NCI-H774 (cell line): ENCODE measurements at places on chromosomes 11 and 22.
A peak's percentile ranks its signal among the peaks of the same experiment; 100 is the strongest.

GRCh38 chr11:65934014-65934413, 11.3 kb upstream of the TSGA10IP start:
- DNase-seq: no peak

DNA sequence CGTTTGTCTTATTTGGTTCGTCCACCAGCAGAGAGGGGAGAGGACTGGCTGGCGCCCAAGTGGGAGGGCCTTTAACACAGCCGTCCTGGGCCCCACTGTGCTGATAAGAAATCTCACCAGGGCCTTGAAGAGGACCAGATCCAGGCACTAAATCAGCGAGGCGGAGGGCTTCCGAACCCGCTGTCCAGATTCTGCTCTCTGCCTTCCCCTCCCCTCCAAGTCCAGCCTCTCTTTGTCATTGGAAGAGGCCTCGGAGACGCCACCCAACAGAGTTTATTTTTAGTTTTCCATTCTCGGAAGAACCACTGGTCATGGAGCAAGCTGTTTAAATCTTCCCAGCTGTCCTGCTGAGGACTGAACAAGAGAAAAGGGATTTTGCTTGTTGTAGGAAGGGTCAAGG, 9.3 kb upstream of the FXYD6 start:
- DNase-seq: no peak

GRCh38 chr22:44701187-44701790, 715 bp upstream of the PRR5 start:
- DNase-seq: no peak

GRCh38 chr11:91396236-91397133, 828.1 kb upstream of the FAT3 start:
- peak; percentile 65 for DNase-seq

DNA sequence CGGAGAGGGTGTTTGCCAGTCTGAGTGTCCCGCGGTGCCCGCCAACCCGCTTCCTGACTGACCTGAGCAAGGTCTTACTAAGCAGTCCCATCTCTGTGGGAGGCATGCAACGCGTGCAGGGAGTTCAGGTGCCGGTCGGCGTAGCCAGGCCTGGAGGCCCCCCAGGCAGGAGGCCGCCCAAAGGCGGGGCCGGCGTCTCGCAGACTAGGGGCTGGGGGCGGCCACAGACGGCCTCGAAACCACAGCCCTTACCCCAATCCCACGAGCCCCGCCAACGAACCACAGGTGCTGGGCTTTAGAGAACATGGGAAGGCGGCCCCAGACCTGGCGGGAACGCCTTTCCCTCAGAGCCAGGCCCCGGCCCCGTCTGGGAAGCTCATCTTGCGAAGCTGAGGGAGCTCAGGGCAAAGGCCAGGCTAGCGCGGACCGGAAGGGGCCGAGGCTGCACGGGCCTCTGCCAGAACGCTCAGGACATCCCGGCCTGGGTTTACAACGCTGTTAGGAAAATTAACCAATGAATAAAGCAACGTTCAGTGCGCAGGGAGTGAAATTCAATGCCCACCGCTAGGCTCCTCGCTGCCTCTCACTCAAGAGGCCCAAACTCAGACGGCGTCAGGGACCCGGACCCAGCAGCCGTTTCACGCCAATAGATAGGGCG, 2.1 kb upstream of the MTFP1 start:
- no peak for DNase-seq

DNA sequence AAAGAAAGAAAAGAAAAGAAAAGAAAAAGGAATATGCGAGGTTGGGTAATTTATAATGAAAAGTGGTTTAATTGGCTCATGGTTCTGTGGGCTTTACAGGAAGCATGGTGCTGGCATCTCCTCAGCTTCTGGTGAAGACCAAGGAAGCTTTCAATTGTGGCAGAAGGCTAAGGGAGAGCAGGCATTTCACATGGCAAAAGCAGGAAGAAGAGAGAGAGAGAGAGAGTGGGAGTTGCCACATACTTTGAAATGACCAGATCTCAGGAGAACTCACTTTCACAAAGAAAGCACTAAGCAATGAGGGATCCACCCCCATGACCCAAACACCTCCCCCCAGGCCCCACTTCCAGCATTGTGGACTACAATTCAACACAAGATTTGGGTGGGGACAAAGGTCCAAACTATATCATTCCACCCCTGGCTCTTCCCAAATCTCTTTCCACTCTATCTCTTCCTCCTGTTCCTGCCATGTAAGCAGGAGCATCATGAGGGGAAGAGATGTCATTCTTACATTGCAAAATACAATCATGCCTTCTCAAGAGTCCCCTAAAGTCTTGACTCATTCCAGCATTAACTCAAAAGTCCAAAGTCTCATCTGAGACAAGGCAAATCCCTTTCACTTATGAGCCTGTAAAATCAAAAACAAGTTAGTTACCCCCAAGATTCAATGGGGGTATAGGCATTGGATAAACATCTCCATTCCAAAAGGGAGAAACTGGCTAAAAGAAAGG, 38.9 kb downstream of the LINC01488 start:
- no peak for DNase-seq

- no peak for DNase-seq
These were observed 69.8 kb upstream of the TNRC6B start for GRCh38 chr22:40107851-40108378.

DNA sequence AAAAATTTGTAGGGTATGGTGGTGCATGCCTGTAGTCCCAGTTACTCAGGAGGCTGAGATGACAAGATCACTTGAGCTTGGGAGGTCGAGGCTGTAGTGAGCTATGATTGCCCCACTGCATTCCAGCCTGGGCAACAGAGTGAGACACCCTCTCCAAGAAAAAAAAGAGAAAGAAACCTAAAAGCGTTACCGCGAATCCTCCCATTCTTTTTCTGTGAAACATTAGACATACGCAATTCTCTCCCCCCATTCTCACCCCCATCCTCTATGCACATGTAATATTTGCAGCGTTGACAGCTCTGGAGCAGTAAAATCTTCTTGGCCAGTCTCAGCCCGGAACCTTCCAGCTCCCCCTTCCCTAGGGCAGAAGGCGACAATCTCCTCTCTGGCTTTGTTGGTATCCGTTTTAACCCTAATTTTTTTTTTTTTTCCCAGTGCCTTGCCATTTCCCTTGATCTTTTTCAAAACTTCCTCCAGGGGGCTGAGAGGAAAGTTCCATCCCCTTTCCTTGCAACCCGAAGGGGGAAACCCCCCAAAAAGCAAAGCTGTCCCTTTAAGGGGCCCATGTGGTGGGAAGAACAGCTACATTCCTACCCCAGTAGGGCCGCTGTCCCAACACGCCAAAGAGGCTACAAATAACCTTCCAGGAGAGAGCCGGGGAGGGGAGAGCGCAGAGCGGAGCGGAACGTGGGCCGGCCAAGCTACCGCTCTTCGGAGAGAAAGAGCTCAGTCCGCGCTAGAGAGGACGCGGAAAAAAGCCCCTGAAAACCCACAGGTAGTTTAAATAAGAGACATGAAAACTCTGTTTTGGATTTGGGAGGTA, 1.9 kb downstream of the LRP4 start:
- DNase-seq: no peak

DNA sequence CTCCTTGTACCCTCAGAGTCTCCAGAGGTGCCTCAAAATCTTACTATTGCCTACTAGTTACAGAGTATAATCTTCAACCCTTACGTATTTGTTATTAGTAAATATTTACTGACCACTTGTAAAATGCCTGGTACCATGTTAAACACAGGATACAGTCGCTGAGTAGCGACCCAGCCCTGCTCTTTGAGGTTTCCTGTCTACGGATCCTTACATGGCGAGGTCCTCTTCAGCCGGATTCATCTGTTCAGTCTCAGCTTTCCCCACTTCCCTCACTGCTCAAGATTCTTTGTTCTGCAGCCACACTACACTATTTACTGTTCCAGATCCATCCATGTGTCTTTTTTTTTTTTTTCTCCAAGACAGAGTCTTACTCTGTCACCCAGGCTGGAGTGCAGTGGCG, 13.2 kb upstream of the TTC36 start:
- DNase-seq: no peak

- no peak for DNase-seq
These were observed 9.4 kb downstream of the MUC5B start for GRCh38 chr11:1232021-1232882.

- no peak for DNase-seq
These were observed 99.3 kb upstream of the FSHB start for GRCh38 chr11:30131535-30131934.

GRCh38 chr22:41198027-41198580, 7.0 kb upstream of the L3MBTL2 start:
- DNase-seq: peak; percentile 9

- DNase-seq: no peak
These were observed 73.4 kb downstream of the LINC01488 start for GRCh38 chr11:69554849-69555248.

- no peak for DNase-seq
These were observed 58.0 kb downstream of the MCM5 start for GRCh38 chr22:35457729-35458546.

DNA sequence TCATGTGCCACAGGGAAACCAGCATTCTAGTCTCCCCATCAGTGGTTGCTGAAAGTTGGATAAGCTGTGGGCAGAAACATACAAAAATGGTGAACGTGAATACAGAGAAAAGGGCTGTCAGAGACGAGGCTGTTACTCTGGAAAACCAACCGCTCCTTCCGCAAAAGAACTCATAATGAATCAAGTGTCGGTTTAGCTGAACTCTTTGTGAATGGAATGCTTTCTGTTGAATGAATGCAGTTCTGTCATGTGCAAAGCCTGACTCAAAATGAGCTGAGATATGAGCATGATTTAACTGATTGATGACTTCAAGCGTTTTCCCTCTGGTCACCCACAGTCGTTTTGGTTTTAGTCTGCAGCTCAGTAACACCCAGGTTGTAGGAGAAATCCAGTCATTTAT, 298.3 kb downstream of the ETS1 start:
- DNase-seq: no peak

GRCh38 chr11:60899046-60899936, 7.1 kb downstream of the PRPF19 start:
- DNase-seq: peak; percentile 31

- no peak for DNase-seq
These were observed 40.2 kb downstream of the SCGB1A1 start for GRCh38 chr11:62459080-62459479.

DNA sequence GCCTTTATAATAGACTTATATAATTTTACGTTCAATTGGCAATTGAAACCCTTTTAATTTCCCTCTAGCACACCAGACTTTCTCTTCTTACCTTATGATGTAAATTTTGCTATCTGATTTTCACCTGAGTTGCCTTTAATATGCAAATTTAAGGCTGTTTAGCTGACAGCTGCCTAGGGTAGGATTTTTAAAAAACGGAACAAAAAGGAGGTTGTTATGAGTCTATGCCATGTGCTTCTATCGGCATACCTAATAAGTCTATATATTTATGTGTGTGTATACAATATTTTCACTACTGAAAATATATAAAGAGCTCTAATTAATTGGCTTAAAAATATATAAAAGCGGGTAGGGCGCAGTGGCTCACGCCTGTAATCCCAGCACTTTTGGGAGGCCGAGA, 11.8 kb upstream of the SELENOH start:
- DNase-seq: no peak

- no peak for DNase-seq
These were observed 26.7 kb downstream of the MOB2 start for GRCh38 chr11:1459764-1460395.

GRCh38 chr22:48845356-48845936, 982.2 kb downstream of the BRD1 start:
- no peak for DNase-seq

- peak; percentile 65 for DNase-seq
These were observed at the start of gene ME3 for GRCh38 chr11:86672007-86672621. TSS of gene ME3 (minus strand) at chr11:86672616.

GRCh38 chr22:39526736-39527171, 5.8 kb downstream of the RPS19BP1 start:
- DNase-seq: no peak

- no peak for DNase-seq
These were observed 30.2 kb upstream of the SLC35C1 start for GRCh38 chr11:45774786-45775185.

DNA sequence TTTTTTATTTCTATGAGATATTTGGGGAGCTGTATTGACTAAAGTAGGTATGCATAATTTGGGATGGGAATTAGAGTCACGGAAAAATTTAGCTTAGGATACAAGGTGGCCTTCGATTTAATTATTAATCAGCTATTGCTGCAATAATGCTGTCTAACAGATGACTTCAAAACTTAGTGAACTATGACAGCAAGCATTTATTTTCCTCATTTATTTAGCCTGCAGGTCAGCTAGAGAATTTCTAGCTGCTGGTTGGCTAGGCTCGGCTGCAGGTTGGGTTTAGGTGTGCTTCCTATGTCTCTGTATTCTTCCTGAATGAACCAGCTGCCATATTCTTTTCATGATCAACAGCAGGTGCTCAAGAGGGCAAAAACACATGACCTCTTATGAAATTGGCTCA, 181.8 kb upstream of the RAG2 start:
- DNase-seq: no peak

DNA sequence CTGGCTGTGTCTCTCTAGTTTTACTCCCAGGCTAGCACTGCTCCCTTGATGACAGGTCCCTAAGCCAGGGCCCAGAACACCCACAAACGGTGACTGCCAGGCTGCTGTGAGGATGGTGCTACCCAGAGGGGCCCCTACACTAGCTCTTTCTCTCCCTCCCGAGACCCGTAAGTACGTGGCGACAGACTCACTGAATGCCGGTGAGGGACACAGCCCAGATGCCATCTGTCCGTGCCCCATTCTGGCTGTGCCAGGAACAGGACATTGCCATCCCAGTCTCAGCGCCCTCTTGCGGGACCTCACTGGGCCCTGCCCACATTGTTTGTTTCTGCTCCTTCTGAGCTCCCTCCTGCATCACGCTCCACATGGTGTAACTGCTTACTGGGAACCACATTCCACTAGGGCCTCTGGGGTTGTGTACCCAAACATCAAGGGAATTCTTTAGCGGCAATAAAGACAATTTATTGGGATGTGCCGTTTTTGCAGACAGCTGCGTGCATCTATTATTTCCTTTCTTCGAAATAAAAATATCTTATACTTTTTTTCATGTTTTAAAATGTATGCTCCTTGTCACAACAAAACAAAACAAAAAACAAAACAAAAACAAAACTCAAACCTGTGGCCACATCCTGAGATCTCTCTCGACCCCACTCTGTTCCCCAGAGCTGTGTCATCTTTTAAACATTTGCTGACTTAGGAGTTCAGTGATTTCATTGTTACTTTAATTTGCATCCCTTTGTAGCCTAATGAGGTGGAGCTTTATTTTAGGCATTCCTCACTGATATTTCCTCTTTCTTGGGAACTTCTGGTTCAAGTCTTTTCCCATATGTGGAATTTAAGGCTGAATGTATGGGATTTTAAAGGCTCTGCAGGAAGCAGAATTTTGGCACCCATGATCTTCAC, 4.4 kb upstream of the TPCN2 start:
- peak; percentile 19 for DNase-seq
